Stimulated activated CD8-positive, alpha-beta memory T cell treated with anti-CD3 and anti-CD28 coated beads, Interleukin-15, amount 100 ng/mL, for 24 hours (primary cell): ENCODE measurements at places on chromosomes 12 and 14.
A peak's percentile ranks its signal among the peaks of the same experiment; 100 is the strongest.

GRCh38 chr12:47079981-47080724 lies 394 bp upstream of the AMIGO2 start:
- DNase-seq, result peak; percentile 15

DNA sequence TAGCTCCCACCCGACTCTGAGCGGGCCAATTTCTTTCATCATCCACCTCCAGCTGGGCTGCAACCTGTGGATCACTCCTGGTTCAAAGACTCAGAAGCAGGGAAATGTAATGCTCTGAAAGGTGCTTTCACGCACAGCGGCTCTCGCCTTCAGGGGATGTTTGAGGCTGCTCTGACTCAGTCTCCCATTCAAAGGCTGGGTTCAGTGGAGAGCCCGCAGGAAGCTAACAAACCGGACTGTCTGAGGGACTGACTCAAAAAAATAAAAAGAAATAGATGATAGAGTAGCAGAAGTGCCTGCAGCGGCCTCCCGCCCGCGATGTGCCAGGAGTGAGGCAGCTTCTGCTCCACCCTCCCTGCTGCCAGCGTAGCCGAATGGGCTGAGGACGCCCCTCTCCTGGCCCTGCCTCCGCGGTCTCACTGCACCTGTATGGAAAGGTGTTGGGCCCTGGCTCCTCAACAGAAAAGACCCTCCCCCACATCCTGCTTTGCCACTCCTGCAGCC lies 98.0 kb downstream of the GCH1 start:
- DNase-seq, result no peak

GRCh38 chr14:75402867-75403413 lies 24.9 kb upstream of the JDP2 start:
- DNase-seq, result no peak

- no peak for DNase-seq
Observed at GRCh38 chr14:74141703-74142102, 56.9 kb downstream of the LIN52 start.

DNA sequence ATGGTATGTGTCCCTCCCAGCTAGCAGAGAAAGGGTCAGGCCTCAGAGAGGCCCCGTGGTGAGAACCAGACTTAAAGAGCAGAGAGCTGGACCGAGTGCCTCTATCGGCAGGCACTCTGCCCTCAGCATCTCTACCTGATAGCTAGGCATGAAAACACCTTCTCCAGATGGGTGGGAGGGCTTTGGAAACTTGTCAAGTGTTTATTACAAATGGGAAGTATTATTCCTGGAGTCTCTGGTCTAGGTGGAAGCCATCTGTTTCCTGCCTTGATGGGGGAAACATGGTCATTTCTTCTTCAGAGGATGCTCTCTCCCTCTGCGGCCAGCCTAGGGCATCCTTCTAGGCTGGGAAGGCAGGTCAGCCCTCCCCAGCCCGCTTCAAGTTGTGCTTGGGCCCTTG lies 2.3 kb downstream of the TMEM63C start:
- no peak for DNase-seq
